ENCODE measurements at places on chromosomes 2 and 18.

DNA sequence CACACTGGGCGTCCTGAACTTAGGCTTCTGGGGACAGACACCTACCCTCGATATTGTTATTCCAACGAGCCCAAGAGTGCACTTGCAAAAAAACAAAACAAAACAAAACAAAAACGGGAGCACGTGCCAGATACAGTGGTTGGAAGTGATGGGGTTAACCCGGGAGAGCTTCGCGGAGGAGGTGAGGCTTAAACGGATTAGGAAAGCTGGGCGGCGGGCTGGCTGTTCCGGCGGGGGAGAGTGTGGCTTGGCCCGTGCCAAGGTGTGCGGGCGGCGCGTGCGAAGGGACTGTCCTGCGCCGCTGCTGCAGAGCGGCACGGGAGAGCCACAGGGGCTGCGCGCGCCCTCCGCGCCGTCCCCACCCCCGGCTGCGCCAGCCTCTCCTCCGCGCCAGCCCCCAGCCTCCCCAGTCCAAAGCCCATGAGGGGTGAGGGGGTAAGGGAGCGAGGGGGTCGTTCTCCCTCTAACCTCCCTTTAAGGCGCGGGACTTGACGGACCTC is 1.5 kb upstream of the SLC30A3 start:
- no peak for DNase-seq

DNA sequence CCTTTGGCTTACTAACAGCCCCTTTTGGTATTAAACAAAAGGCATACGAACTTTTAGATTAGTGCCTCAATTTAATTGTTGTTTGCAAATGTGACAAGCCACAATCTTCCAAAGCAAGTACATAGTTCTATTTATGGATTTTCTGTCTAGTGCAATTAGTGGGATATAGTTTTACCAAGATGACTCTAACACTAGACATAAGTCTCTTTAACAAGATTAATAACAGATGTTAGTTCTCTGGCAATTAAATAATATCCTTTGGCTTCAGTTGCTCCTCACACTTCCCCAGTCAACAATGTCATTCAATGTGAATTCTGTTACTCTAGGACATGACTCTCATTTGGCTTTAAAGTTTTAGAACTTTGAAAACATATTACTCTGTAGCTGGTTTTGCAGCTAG is 16.7 kb upstream of the MC4R start:
- DNase-seq = no peak

DNA sequence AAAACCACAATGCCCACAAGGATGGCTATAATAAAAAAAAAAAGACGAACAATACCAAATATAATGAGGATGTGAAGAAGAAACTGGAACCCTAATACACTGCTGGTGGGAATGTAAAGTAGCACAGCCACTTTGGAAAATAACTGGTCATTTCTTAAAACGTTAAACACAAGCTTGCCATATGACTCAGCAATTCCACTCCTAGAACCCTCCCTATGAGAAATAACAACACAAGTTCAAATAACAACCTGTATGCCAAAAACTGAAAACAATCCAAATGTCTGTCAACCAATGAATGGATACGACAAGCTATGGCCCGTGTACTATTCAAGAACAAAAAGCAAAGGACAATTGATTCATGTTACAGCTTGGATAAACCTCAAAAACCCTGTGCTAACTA is 7.0 kb upstream of the ALPK2 start:
- no peak for DNase-seq

GRCh38 chr2:238919307-238919706 is 71.4 kb downstream of the TWIST2 start:
- no peak for DNase-seq

DNA sequence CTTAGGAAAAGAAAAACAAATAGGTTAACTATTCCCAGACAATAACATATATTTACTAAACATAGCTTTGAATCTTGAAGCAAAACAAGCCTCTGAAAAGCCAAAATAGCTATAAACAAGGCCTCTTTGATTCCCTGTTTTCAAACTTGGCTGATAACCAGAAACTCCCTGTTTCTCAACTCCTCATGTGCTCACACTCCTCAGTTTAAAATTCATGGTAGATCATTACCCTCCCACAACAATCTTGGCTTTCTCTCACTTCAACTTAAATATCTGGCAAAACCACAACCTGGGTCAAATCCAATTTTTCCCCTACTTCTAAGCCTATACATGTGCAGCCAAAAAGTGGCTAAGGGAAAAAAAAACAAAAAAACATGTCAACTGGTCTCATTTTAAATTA is 15.6 kb downstream of the SUCLG1 start:
- DNase-seq = no peak

GRCh38 chr2:231545105-231545902 is 15.1 kb upstream of the NMUR1 start:
- no peak for DNase-seq

DNA sequence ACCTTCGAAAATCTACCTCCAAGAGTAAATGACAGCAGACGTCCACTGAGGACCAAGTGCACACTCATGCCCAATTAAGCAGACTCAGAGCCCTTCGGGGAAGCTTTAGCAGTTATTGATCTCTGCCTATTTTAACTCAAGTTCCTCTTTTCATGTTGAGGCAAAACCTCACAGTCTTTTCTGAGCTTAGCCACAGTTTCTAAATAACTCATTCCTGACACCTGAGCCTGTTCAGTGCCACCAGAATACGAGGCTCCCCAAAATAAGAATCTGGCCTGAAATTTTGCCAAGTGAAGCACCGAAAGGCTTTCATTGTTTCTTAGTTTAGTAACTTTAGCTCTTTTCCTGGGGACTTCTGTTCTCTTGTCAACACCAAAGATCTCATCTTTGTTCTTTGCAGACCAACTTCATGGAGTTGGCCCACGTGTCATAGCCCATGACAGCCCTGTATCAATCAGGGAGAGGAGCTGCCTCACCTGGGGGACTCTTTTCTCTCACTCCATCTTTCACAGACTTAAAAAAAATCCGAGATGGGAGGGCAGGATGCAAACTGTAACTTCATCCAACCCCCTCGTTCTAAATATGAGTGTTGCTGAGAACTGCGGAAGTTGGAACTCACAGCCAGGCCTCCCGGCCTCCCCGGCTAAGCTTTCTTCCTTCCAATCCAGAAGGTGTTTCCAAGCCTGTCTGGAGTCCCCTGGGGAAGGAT is 22.2 kb downstream of the INPP5D start:
- no peak for DNase-seq

DNA sequence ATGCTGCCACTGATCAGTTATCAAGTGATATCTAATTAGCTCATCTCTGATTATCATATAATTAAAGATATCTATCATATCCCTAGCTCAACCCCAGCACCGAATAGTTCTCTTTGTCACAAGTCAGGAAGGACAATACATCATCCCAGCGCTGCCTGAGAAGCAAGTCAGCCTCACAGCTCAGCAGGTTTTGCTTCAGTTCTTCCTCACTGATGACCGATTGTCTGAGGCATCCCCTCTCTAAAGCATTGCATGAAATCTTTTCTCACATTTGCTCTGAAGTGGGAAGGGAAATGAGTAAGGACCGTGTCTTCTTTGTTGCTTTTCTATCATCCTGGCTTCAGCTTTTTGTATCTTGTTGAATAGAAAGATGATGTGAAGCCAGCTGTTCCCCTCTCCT is 247.9 kb downstream of the CMPK2 start:
- no peak for DNase-seq

GRCh38 chr2:155517362-155517761 is 815.2 kb downstream of the NR4A2 start:
- no peak for DNase-seq

DNA sequence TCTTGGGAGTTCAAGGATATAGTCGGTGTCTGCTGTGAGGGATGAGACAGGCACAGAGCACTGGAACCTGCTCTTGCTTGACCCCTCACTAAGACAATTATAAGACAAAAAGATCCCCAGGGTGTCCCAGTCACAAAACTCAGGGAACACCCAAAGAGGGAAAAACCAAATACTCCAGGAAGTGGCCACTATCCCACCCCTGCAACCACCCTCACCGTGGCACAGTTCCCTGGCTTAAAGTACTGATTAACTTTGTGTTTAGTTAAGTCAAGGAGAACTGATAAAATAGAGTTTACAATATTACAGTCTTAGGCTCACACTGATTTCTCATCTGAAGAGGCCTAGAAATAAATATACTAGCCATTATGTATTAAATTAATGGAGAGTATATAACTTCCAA is 13.5 kb downstream of the IL36B start:
- no peak for DNase-seq

GRCh38 chr2:9021563-9022211 is 18.2 kb upstream of the MBOAT2 start:
- no peak for DNase-seq

DNA sequence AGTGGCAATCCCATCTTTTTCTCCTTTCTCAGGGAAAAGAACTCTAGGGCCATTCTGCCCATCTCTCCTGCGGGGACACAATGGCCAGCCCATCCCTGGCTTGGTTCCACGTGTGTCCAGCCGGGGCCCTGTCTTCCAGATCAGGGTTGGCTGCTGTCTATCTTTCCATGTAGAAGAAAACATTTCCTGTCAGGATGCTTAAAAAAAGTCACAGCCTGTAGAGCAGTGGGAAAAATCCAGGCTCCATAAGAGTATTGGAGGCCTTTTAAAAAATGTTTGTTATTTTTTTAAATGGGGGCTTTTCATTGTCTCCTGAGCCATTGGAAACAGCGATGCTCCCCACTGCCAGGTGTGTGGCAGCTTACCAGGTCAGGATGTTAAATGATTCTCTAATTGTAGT is 105.6 kb downstream of the TGFA start:
- no peak for DNase-seq

DNA sequence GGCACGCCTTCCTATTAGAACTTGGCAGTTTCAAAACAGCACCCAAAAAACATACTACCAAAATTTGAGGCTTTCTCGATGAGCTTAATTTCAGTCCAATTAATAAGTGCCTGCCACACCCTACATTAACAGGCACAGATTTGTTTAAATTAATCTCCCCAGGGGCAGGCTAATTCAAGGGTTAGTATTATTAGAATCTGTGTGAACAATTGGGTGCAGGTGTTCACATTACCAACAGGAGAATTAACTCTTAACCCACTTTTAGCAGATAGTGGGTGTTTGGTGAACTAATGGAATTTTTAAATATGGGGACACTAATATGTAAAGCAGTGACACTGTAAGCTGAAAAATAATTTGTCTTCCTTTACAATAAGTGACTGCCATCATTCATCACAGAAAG is 4.1 kb downstream of the MBD2 start:
- no peak for DNase-seq

DNA sequence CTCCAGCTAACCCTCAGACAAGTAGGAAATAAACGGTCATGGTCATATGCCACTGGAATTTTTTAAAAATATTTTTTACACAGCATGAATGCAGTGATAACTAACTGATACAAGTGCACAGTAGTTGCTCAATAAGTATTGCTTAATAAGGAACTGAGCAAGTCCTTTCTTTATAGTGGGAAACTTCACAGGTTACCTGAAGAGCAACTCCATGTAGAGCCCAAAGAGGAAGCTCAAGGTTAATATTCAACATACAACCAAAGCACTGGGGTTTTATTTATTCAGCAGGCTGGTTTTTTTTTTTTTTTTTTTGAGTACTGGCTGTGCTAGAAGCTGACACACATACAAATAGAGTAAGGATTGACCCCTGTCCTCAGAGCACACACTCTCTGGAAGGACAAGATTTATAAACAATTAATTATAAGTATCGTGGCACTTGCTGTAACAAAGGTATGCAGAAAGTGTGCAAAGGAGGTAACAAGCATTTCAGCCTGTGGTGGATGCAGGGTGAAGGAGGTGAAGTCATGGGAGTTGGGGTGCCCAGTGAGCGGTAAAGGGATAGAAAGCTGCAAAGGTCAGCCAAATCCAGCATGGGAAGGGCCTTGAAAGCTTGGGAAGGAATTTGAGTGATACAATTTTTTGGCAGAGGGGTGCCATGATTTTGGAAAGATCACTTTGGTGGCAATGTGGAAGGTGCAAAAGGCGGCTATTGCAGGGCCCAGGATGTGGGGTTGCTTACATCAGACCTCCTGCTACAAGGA is 52.7 kb downstream of the ATOH8 start:
- no peak for DNase-seq

DNA sequence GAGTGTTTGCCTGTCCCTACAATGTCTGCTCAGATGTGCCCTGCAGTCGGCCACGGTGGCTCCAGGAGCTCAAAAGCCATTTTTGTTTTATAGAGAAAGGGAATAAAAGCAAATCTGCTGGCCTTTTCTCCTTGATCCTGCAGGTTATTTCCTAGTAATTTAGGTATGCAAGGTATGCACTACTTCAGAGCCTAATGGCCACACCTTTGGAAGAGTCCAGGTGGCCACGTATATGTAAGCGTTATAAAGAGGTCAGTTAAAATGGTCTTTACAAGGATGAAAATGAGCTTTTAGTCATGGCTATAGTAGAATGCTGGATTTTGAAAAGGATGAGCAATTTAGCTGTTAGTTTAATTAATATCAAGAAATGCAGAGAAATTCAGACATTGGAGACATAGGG is 81.7 kb downstream of the ARHGEF33 start:
- DNase-seq = no peak

DNA sequence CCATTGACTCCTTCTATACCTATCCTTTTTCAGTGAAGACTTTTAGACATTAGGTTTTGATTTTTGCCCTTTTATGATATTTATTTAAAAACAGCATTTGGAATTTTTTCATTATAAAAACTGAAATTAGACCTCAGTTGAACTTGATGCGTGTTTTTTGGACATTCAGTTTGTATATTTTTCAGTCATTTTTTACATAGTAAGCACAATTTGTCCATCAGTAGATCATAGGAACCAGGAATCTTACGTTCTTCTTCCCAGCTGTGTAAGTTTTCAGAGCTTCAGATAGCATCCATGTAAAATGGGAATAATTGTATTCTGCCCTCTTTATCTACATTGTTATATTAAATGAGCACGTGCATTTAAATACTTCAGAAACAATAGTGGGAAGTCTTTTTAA is 109.1 kb downstream of the WDSUB1 start:
- DNase-seq = no peak

GRCh38 chr2:134588556-134588955 is 130.2 kb downstream of the TMEM163 start:
- DNase-seq = no peak

- DNase-seq = no peak
Observed at GRCh38 chr2:218859556-218859987, at the start of gene WNT6. TSS of gene WNT6 (plus strand) at chr2:218859805. CDS start at chr2:218860038, 233 bp downstream.

DNA sequence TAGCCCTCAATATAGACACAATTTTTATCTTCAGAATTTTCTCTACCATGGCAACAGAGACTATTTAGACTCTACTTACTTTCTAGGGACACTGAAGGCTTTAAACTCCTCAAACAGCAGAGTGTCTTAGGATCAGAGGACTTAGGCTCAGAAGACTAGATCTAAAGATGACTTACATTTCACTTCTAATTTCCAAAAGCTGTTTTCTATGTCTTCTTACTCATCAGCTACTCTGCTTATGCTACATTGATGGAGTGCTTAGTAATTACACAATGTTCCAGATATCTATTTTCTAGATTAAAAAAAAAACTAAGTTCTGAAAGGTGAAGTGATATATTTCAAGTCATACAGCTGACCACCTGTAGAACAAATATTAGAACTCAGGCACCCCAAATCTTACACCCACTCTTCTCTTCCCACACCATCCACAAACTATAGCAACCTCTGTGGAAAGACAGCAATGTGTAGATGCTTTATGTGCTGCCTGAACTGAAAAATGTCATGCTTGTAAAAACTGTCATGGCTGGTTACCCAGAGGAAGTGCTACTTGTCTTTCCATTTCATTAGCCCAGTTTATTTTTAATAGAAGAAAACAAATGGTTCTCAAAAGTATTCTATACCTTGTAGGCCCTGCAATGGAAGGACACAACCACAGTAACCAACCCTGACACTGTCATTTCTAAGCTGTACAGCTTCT is 831.0 kb upstream of the ACVR2A start:
- DNase-seq = no peak
